CD4-positive, alpha-beta T cell treated with Interleukin-15 for 1 hour (primary cell): ENCODE measurements at places on chromosomes 1 and 21.

- no peak for DNase-seq
Observed at GRCh38 chr1:30417701-30418046, 305.7 kb downstream of the MATN1 start.

DNA sequence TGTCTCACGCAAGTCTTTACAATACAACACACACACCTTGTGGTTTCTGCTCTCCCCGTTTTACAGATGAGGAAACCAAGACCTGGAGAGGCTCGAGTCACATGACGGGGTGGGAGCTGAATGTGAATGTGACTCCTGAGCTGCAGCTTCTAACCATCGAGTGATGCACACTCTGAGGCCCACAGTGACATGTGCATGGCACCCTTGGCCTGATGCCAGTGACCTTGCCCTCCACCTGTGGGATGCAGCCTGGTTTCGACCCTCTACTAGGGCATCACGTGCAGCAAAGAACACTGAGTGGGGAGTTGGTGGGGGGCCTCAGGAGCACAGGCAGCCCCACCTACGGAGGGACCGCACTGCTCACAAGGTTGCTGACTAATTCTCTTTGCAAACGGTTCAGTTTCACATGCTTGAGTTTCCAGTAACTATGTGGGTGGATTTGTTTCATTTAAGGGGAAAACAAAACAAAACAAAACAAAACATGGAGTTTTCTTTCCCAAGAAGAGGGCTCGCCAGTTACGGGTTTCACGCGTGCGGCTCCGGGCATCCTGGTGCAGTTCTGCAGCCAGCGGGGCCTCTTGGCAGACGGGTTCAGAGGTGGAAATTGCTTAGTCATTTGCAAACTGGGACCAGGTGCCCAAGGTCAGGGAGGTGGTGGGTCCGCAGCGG, 22.9 kb downstream of the SPSB1 start:
- no peak for DNase-seq

GRCh38 chr1:20227704-20228103, 41.4 kb upstream of the PLA2G2C start:
- no peak for DNase-seq

DNA sequence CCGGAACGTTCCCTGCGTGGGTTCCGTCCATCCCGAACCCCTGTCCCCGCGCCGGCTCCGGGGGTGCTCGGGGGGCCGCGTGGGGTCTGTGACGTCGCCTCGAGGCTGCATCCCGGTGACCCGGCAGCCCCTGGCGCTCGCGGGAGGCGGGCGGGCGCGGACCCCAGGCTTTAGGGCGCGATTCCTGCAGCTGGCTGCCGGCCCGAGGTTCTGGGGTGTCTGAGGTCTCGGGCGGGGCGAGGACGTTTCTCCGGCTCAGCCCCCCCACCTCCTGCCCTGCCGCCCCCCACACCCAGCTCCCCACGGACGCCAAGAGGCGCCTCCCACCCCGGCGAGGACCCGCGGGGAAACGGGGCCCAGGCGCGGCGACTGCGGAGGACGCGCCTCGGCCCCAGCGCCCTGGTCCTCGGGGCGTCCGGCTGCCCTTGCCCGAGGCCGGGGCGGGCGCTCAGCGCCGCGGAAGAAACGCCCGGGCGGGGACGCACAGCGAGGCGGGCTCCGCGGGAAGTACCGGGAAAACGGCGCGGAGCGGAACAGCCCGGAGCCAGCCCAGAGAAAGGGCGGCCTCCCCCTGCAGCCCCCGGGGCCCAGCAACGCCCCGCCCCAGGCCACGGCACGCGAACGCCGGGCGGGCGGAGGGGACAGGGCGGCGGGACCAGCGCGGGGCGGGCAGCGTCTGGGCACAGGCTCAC, 1.3 kb upstream of the PCBP3 start:
- no peak for DNase-seq
